ENCODE measurements at places on chromosomes 1 and 21. TPM values are rescaled to one million over a fixed set of nuclear protein-coding genes. Genes with fewer than 3 reads are reported as not detected.

The ASH1L gene
- 47.8 TPM for total RNA-seq

The MTOR gene
- 28.7 TPM for total RNA-seq

The KRTAP7-1 gene
- not detected for total RNA-seq

The OR2T11 gene
- not detected for total RNA-seq

The KIRREL1 gene
- total RNA-seq: 14.7 TPM

The S100A2 gene
- total RNA-seq: 0.92 TPM

The RHBDL2 gene
- total RNA-seq: 0.39 TPM

The PALMD gene
- total RNA-seq: 79.6 TPM

The TSPEAR gene
- 4.6 TPM for total RNA-seq

The LRRIQ3 gene
- 0.76 TPM for total RNA-seq

The SPRR2G gene
- total RNA-seq: not detected

- DNase-seq: no peak
Observed at GRCh38 chr1:215526147-215526845, 40.8 kb upstream of the KCTD3 start.

DNA sequence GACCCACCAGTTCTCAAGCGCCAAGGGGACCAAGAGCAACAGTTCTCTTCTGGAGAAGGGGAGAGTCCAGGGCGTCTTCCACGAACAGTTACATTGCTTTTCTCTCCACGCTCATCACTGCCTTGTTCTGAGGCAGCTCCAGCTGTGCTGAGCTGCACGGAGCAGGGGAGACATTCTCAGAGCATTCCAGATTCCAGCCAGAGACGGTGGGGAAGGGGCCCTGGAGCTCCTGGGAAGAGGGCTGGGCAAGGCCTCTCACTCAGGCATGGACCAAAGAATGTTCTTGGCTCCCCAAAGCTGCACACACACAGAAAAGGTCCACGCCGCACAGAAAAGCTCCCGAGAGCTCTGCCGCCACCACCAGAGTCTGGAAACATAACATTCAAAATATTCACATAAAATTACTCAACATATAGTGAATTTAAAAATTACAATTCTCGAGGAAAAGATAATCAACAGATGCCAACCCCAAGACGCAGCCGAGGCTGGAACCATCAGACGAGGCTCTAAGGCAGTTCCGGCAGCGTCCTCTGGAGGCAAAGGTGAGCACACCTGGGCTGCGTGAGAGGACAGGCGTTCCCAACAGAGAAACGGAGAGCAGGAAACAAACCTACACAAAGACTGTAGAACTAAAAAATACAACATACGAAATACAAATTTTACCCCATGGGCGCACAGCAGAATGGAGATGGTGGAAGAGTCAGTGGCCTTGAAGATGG, 40.5 kb downstream of the UBE2G2 start:
- DNase-seq: no peak

DNA sequence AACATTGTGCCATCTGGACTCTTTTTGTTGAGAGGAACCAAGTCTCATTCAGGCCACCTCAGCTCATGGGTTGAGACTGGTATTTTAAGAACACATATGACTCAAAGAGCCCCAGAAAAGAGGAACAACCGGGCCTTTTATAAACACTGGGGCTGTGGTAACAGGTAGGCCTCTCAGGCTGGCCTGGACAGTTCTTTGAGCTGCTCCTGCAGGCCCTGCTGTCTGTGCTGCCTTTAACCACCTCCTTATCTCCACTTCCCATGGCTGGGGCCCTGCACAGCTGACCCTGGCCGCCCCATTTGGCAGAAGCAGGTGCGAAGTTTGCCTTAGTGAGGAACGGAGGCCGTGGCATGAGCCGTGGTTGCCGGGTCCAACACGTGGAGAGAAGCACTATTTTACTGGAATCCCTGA, 163.3 kb downstream of the RHOU start:
- DNase-seq: no peak

DNA sequence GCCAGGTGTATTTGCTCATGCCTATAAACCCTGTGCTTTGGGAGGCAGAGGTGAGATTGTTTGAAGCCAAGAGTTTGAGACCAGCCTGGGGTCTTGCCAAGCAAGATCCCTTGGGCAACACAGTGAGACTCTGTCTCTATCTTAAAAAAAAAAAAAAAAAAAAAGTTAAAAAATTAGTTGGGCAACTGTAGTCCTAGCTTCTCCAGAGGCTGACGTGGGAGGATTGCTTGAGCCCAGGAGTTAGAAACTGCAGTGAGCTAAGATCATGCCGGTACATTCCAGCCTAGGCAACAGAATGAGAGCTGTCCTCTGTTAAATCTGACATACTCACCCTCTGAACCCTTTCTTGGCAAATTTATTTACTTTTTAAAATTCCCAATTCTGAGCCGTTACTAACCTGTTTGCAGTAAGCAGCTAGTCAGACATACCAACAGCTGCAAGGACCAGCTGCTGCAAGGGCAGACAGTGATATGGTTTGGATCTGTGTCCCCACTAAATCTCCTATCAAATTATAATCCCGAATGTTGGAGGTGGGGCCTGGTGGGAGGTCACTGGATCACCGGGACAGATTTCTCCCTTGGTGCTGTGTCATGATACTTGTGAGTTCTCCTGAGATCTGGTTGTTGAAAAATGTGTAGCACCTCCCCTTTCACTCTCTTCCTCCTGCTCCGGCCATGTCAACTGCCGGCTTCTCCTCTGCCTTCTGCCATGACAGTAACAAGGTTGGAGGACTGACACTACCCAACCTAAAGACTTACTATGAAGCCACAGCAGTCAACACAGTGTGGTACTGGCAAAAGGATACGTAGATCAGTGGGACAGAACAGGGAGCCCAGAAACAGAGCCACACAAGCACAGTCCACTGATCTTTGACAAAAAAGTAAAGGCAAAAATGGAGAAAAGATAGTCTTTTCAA, 10.6 kb downstream of the PARP1 start:
- no peak for DNase-seq

- peak; percentile 75 for DNase-seq
Observed at GRCh38 chr1:183281039-183281438, 95.0 kb downstream of the LAMC2 start.

- no peak for DNase-seq
Observed at GRCh38 chr21:36350282-36350910, 30.4 kb downstream of the MORC3 start.

DNA sequence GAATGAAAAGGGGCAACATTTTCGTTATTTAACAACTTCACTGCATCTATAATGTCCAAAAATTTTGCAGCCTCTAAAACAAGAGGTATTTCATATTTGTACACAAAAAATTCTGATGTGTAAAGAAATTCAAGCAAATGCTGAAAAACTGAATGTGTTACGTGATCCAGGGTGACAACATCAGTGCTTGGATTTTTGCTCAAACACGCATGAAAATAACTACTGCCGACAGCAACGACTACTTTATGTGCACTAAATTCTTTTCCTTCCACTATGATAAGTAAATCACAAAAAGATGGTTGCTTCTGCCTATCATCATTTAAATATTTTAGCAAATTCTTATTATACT, 53.4 kb upstream of the ASPM start:
- DNase-seq: no peak

DNA sequence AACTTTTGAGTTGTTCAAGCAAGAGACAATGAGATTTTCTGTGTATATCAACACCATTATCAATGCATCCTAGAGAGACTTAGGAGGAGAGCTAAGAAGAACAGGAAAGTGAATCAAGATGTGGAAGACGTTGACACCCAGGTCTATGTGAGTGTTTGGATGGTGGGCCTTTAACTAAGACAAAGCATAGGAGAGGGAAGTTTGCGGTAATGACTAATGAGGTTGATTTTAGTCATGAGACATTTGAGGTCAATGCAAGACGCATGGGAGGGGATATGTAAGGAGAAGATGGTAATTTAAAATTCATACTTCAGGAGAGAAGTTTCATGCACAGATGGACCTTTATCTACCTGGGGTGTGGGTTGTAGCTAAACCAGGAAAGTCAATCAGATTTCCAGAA, 269.6 kb downstream of the VAV3 start:
- no peak for DNase-seq

DNA sequence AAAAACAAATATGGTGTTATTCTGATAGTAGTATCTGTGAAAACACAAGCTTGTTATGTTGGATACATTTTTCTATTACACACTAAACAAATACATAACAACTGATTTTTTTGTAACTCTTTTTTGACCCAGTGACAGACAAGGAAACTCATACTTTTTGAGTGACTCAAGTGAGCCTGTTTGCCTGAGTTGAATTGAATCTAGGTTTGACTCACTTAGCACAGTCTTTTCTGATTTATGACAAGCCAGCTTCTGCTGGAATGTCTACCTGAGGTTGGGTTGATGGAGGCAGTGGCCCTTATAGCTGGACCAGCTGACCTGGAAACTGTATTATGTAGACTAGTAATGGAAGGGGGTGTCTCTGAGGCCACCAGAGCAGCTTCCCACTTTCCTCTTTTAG, 4.2 kb upstream of the CLCA4 start:
- no peak for DNase-seq

DNA sequence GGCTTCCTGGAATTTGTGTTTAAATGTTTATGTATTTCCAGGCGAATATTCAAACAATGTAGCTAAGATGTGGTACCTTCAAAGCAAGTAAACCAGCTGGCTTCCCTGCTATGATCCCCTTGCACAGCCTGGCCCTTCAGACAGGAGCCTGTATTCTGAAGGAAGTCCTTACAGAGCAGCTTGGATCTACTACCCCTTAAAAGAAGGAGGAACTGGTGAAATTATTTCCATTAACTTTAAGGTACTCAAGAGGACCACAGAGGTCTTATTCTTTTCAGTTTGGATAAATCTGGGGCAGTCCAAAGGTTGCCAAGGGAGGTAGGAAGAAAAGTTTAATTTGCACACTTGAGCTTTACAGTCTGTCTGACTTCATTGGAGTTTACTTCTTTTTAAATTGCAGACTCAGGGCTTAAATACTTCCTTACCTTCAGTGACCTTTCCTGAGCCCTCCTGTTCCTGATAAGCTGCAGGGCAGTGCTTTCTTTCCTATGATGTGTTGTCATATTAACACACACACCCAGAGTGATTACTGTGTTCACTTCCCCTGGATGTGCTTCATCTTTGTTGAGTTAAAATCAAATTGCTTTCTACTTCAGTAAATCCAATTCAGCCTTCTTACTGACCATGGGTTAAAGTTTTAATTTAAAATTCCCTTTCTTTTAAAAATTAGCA, 40.5 kb downstream of the DISC1 start:
- no peak for DNase-seq

- no peak for DNase-seq
Observed at GRCh38 chr1:27469334-27469733, 20.6 kb downstream of the WASF2 start.

GRCh38 chr1:12616709-12617373, 1.2 kb downstream of the DHRS3 start:
- DNase-seq: no peak

DNA sequence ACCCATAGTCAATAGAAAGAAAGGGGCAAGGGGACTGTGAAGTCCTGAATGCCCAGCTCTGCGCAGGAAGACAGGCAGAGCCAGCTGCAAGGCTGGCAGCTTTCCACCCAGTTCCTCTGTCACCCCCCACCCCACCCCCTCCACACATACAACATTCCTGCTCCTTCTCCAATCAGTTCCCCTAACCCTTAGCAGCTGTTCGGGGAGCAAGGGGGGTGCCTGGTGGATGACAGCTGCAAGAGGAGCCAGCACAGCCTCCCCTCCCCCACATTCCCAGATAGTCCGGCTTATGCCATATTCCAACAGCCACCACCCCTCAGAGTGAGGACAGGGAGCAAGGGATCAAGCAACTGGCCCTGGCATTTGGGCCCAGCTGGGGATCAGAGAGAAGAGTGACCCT, 9.7 kb downstream of the ARHGEF2 start:
- peak; percentile 76 for DNase-seq

GRCh38 chr1:226403201-226404034, 4.5 kb downstream of the PARP1 start:
- DNase-seq: no peak

DNA sequence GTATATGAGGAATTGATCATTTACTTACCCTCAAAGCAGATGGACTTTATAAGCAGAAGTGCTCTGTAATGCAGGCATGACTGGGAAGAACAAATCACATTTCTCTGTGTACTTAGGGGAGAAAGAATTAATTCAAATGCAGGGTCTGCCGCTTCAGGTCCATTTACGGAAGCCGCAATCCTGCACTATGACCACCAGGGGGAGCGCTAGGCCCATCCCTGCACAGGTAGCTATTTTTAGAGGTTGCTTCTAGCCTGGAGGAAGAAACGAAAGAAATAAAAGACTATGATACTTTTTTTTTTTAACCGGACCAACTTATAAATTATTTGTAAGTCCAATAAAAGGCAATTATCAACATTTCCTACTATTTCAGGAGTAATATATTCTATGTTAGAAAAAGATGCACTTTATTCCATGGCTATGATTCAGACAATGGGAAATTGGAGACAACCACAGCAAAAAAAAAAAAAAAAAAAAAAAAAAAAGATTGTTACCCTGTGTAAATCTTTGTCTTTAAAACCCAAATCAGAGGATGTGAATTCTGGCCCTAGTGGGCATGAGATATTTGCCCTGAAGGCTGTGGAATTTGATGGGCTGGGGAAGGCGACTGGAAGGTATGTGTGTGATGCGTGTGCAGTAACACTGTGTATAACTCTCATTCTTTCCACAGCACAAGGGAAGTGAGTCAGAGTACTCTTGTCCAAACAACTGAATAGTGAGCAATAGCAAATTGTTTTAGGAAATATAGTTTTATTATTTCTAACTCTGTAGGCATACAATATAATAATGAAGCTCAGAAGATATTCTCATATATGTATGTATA, 12.9 kb upstream of the FYB2 start:
- peak; percentile 80 for DNase-seq

DNA sequence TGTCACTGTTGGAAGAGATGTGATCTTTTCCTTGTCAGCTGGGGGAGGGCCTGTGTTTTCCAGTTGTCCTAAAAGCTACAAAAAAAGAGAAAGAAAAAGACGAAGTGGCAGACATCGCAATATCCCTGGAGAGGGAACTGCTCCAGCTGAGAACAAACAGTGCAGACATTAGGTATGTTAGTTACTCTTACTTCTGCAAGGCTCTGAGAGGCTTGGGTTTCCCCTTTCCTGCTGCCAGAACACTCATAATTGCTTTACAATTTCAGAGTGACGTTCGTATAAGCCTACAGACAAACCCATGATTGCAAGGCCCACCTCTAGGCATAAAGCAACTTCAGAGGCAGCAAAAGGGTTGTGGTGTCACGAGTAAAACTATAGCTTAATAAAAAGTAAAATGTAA, 31.1 kb downstream of the CD160 start:
- DNase-seq: no peak

GRCh38 chr21:15735409-15735808, 5.6 kb downstream of the USP25 start:
- no peak for DNase-seq

GRCh38 chr1:175947771-175948170, 204.4 kb upstream of the TNR start:
- no peak for DNase-seq

GRCh38 chr1:74641876-74642275, 31.7 kb downstream of the ERICH3 start:
- no peak for DNase-seq
